ENCODE measurements at places on chromosomes 7 and 10. TPM values are rescaled to one million over a fixed set of nuclear protein-coding genes. Genes with fewer than 3 reads are reported as not detected.

- peak; percentile 5 for DNase-seq
These were observed 687.8 kb downstream of the IPMK start for GRCh38 chr10:57579926-57580325.

GRCh38 chr10:69562731-69563254 is 10.4 kb downstream of the NEUROG3 start:
- no peak for DNase-seq

GRCh38 chr10:97427571-97428179 is 1.7 kb downstream of the PGAM1 start:
- no peak for DNase-seq

DNA sequence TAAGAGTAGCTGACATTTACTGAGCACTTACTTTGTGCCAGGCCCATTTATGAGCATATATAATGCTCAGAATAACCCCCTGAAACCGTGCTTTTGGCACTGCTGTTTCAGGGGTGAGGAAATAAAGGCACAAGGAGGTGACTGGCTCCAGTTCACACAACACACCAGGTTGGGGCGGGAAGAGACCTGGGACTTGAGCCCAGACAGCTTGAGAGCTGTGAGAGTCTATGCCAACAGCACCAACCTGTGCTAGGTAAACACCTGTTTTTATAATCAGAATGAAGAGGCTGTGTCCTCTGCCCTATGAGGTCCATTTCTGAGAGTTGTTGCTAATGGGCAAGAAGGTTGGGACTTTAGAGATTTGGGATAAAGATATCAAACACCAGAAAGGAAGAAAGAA is 8.8 kb upstream of the AZGP1 start:
- DNase-seq: no peak

GRCh38 chr10:79056736-79057391 is 11.9 kb upstream of the ZMIZ1 start:
- no peak for DNase-seq

DNA sequence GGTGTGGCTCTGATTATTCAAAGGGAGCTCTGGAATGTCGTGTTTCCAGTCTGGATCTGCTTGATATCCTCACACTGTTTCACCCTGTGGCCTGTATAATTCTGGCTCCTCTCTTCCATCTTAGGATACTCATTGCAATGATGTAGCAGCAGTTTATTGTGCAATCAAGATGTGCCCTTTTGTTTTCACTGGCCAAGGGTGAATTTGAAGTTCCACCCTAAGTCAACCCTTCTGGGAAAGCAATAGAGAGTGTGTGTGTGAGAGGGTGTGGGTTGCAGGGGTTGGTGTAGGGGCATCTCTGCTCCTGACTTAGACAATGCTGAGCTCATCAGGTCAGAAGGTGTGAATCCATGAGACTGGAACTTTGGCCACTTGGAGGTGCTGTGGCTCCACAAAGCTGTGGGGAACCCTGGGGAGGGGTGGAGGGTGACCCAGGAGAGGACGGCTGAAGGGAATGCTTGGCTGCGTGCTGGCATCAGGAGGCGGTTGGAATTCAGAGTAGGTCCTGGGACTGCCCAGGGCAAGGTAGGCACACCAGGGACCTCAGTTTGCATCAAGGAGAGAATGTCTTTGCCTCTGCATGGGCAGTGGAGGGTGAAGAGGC is 118.0 kb upstream of the PRSS58 start:
- DNase-seq: no peak

DNA sequence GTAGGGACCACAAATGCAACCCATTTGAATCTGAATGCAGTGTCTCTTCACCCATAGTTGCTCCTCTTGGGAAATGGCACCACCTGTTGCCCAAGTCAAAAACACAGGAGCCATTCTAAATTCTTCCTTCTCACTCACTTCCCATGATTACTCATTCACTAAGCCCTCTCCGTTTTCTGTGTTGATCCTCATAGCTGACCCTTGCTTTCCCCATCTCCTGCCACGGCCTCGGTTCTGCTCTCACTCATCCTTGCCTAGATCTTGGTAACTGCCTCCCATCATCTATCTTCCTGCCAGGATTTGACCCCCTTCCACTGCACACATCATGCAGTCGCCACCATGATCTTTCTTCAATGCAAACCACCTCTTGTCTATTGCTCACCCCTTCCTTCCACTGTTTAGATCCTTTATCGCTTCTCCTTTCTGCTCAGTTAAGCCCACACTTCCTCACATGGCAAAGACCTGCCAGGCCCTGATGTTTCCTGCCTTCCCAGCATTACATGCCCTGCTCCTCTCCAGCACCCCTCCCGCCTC is 19.0 kb upstream of the CPN1 start:
- DNase-seq: no peak

- no peak for DNase-seq
These were observed 107.7 kb downstream of the NRBF2 start for GRCh38 chr10:63240807-63241206.

- DNase-seq: no peak
These were observed 74.6 kb downstream of the ORC5 start for GRCh38 chr7:104133238-104133637.

DNA sequence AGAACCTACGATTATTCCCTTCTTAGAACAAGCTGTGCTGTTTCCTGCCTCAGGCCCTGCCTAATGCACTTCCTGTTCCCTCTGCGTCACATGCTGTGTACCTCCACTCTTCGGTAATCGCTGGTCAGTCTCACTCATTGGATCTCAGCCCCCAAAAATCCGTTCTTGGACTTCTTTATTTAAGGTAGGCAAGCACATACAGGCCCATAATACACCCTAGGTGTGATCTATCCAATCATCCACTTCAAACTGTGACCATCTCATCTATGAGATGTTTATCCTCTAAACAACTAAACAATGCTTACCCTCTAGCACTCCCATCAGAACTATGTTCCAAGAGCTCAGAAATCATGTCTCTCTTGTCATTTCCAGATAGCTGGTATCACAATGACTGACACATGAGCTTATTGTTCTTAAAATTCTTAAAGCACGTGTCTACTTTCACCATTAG is 83.9 kb downstream of the CADPS2 start:
- no peak for DNase-seq

DNA sequence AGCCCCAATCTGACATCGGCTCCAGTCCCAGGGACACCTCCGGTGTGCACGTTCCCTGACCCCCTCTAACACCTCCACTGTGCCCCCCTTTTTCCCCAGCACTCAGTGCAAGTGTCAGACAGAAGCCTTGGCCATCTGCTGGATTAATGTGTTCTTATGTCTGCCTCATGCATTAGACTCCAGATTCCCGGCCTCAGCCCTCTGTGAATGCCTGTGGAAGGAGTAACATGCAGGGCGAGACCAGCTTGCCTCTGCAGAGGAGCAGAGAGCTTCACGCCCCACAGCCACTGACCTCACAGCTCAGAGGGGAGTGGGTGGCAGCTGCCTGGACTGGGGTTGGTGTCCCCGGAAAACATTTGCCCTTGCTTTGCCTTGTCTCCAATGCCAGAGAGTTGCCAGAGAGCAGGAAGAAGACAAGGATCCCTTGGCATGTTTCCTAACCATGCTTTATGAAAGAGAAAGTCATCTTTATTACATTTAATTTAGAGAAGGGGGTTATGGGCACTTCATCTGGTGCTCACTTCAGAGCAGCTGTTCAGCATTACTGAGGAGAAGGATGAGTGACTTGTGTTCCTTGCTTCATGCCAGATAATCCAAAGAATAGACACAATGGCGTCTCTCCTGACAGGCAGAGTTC is 91.6 kb upstream of the CXCL12 start:
- DNase-seq: no peak

GRCh38 chr7:155210356-155210755 is 87.3 kb upstream of the INSIG1 start:
- DNase-seq: no peak

Gene C10orf143
- polyA plus RNA-seq: 3.6 TPM

Gene ANKRD7
- polyA plus RNA-seq: 0.75 TPM

- no peak for DNase-seq
These were observed 125.6 kb downstream of the DNAJB6 start for GRCh38 chr7:157462419-157462771.

GRCh38 chr10:88525371-88526069 is 57.6 kb downstream of the RNLS start:
- DNase-seq: no peak

DNA sequence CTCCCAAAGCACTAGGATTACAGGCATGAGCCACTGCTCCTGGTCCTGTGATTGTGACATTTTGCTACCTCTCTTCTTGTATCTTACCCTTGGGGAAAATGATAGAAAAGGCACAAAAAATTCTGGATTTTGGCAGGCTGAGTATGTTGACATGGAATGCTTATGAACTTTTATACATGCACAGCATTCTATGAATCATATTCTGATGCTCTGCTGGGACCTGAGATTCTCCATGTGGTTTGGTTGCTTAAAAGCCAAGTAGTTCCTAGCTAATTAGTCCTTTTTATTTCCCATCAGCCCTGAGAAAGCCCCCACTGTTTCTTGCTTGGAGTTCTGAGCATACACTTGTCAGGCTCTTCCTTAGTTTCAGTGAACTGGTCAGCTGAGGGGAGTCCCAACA is 8.3 kb upstream of the KAZALD1 start:
- no peak for DNase-seq

GRCh38 chr7:475951-476441 is 43.6 kb downstream of the PDGFA start:
- DNase-seq: no peak

DNA sequence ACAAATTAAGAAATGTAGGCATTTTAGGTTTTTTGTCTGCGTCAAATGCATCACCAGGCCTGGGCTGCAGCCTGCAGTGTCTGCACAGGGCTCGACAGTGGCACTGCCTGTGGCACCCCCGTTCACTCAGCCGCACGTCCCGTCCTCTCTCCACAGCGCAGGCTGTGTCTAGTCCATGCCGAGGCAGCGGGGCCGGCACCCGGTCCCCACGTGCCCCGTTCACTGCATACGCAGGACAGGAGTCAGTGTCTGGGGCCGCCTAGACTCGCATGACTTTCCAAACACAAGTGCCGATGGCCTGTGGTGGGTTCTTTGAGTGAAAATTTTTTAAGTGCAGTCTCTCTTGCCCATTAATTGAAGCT is 446.4 kb downstream of the PTPRN2 start:
- no peak for DNase-seq

Gene ANKRD61
- polyA plus RNA-seq: 0.75 TPM

DNA sequence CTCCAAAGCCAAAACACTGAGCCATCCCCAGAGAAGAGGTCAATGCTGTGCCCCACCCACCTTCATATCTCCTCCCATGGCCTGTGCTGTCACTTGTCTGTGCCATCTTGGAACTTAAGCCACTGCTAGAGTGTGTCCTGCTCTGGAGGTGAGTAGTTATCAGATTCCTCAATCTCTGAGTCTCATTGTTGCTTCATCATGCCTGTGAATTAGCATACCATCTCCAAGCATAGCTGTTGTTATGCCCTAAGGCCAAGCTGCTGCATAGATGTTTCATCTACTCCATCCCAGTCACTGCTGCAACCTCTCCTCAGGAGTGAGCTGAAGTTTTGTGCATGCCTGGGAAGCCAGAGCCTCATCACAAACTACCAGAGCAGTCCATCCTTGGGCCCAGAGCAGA is 349.0 kb downstream of the ZWINT start:
- no peak for DNase-seq
